ENCODE measurements at places on chromosomes 4 and X.

DNA sequence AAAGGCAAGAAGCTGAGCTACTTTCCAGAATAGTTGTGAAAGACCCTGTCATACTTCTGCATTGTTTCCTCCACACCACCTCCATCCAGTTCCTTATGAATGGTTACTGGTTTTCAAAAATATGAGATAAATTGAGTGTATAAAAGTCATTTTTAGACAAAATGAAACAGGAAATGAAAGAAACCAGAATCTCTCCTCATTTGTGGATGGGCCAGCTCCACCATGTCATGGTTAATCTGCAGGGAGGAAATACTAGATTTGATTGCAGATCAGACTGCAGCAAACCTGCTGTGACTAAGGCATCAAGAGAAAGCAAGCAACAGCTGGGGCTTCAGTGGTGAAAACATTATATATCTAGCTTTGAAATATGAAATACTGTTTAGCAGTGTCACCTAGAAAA is 23.8 kb downstream of the F9 start:
- no peak for DNase-seq

GRCh38 chr4:13240066-13240465 is 244.1 kb downstream of the RAB28 start:
- DNase-seq: peak; percentile 24

DNA sequence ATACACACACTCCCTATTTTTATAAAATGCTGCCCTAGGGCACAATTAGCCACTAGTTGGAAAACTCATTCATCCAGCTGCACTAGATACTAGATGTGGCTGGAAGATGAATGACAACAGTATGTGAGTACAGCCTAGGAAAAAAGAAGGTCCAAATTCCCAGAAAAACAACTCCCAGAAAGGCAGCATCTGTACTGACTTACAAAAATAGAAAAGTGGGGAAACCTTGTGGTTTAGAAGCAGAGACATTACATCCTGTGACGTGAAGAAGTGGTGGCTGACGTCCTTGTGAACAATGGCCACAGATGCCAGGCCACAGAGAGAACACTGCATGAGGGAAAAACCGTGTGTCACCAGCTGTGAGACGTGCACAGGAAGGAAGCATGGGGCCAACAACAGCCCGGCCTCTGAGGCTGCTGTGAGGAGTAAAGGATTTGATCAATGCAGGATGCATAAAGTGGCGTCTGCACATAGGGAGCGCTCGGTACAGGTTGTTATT is 81.2 kb downstream of the SPRY1 start:
- no peak for DNase-seq

GRCh38 chr4:37892641-37893040 is 1.8 kb downstream of the TBC1D1 start:
- DNase-seq: no peak

GRCh38 chr4:156560701-156561100 is 410.9 kb downstream of the PDGFC start:
- no peak for DNase-seq

Data from H54 (cell line).